ENCODE measurements at places on chromosomes 1 and 21. TPM values are rescaled to one million over a fixed set of nuclear protein-coding genes. Genes with fewer than 3 reads are reported as not detected.
A peak's percentile ranks its signal among the peaks of the same experiment; 100 is the strongest.

DNA sequence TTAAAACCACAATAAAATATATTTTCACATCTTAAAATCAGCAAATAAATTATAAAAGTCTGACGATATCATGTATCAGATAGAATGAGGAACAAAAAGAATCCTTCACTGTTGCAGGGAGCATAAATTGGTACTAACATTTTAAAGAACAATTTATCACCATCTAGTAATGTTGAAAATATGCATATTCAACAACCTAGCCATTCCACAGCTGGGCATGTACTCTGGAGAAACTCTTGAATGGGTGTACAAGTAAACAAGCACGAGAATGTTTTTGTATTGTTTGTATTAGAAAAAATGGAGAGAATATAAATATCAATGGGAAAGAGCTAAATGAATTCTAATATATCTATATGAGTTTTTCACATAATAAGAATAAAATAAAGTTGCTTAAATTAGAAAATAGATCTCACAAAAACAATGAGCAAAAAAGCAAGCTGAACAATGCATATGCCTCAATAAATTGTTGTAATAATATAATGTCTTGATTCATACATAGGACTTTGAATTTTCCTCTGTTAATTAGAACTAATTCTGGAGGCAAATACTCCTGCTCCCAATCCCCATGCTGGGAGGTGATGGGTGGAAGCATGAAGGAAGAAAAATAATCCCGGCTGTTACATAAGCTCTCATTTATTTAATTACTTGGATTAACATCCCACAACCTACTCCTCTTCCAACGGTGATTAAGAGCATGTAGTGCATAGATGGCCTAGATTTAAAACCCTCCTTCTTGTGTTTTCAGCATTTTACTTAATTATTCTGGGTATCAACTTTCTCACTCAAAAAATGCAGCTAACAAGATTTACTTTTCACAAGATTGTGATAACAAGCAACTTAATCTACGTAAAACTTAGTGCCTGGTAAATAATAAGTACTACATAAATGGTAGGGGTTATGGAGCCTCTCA lies 5.5 kb upstream of the FMO2 start:
- DNase-seq: no peak

GRCh38 chr1:36472656-36473055 lies 8.5 kb upstream of the MRPS15 start:
- no peak for DNase-seq

DNA sequence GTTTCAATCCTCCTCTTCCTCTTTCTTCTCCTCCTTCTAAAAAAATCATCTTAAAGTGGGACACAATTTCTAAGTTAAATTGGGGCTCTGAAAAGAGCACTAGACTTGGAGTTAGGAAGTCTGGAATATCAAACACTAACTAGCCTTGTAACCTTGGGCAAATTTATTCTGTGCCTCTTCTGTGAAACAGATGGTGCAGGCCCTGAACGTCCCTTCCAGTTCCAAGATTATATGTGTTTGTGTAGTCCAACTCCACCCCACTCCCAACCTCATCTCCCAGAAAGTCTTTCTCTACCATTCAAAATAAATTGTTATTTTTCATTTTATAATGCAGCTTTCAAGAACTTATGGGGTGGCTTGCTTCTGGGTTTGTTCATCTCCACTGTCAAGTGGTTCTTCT lies 630.0 kb downstream of the LMO4 start:
- DNase-seq: no peak

DNA sequence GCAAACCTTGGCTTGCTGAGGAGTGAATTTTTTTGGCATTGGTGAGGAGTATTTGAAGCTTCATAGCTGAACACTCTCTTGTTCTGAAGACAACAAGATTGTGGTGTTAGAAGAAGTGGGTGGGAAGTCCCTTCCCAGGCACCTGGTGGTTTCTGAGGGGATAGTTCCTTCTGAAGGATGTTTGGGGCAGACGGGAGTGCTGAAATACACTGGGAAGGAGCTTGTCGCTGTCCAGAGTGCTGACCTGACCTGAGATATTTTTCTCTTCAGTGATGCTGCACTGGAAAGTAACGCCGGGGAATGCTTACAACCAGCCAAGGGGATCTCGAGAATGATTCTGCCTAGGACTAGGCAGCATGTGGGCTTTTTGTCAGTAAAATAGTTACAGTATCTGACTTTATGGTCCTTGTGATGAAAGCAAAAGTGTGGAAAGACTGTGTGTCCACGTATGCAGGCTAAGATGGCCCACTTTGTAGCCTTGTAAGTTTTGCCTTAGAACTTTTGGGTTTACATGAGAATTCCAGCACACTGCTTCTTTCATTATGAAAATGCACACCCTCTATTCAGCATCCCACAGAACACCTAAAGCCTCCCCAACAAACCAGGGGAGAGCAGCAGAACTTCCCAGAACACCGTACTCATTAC lies 33.1 kb upstream of the NFASC start:
- DNase-seq: peak; percentile 31

- DNase-seq: no peak
These were observed 634.8 kb downstream of the KCNT2 start for GRCh38 chr1:195973311-195973904.

- DNase-seq: no peak
These were observed 47.2 kb upstream of the RASAL2 start for GRCh38 chr1:178046591-178047270.

GRCh38 chr21:15071009-15071408 lies 6.2 kb upstream of the NRIP1 start:
- no peak for DNase-seq

GRCh38 chr1:112209493-112209892 lies 186.5 kb upstream of the CTTNBP2NL start:
- no peak for DNase-seq

DNA sequence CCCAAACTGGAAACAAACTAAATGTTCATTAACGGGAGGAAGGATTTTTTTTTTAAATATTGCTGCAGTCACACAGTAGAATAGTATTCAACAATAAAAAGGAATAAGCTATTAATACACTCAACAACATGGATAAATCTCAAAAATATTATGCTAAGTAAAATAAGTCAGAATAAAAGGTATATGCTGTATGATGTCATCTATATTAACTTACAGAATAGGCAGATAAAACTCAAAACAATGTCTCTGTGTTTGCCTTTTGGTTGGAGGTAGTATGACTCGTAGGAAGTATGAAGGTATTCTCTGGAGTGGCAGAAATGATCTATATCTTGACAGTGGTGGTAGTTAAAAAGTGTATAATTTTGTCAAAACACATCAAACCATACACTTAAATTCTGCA lies 6.1 kb upstream of the ST6GALNAC5 start:
- DNase-seq: no peak

GRCh38 chr1:204480515-204480914 lies 14.1 kb downstream of the PIK3C2B start:
- no peak for DNase-seq

GRCh38 chr1:87673309-87673708 lies 344.6 kb downstream of the LMO4 start:
- no peak for DNase-seq

- no peak for DNase-seq
These were observed 56.6 kb upstream of the CASZ1 start for GRCh38 chr1:10852998-10853520.

The SPRR2A gene
- polyA plus RNA-seq: not detected

The FCRL2 gene
- 0.09 TPM for polyA plus RNA-seq

DNA sequence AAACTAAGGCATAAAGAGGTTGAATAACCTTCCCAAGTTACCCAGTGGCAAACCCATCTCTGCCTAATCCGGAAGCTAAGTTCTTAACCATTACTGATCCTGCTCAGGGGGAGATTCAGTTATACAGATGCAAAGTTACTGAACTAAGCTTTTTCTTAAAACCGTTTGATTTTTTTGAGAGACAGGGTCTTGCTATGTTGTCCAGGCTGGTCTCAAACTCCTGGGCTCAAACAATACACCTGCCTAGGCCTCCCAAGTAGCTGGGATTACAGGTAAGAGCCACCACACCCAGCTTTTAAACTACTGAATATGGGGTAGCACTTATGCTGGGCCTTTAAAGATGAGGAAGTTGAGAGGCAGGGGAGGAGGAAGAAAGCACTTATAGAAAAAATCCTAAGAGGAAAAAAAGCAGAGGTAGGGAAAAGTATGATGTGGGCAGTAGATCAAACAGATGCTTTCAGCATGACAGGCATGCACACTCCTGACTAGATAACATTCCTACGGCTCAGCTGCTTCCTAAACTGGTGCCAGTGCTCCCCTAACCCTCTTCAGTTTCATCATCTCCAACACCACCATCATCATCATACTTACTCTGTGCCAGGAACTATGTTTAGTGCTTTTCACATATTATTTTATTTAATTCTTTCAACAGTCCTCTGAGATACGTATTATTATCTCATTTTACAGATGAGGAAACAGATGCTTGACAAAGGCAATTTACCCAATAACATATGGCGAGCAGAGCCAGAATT lies 5.8 kb downstream of the PAFAH2 start:
- no peak for DNase-seq

DNA sequence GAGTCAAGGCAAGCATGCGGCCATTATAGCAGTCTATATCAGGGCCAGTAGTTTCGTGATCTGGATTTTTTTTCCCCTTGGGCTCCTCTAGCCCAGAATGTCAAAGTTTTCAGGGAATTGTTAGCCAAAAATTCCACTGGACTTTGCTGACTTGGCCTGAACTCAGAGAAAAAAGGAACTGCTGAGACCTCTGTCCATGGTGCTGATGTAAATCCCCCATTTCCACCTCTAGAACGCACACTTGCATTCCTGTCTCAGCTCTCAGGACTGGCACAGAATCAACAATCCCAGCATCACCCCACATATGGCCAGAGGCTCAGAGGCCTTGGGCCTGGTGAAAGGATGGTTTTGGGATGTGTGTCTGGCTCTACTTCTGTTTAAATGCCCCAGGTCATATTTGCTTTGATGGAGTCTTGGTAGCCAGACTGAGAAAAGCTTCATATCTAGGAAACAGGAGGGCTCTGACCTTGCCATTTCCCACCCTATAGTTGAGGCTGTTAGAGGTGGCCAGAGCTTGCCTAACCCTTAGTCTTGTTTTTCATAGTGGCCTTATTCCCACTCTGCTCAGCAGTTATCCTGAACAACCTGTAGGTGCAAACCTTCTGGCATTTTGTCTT lies 16.9 kb upstream of the EFCAB14 start:
- DNase-seq: peak; percentile 14

The CELA3A gene
- not detected for polyA plus RNA-seq

DNA sequence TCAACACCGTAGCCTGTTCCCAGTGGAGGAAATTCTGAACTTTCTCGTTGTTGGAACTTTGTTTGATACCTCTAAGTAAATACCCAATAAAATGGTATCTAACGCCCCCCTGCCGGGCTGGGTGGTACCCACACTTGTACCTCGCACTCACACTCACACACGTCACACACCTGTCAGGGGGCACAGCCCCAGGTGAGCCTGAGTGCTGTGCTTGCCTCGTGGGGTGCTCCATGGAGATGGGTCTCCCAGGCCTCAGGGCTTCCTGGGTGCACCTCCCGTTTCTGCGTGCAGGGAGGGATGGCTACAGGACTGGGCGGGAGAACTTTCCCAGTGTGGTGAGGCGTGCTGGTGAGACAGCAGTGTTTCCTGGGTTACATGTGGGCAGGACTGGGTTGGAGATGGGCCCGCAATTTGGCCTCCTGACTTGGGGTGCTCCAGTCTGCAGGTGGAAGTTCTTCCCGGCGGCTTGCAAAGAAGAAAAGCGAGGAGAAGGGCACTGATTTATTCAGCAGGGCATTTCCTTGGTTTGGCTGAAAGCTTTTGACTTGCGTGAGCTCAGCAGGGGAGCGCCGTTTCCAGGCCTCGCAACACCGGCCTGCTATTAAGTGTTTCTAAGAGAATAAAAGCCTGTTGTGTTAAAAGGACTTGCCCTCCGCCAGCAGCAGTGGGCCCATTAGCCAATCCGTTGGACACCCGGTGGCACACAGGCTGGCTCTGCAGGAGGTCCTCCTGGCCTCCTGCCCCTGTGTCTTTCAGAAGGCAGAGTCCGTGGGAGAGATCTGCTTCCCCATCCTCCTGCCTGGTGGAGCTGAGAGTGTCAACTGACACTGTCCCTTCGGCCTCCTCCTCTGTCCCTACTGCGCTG lies 79.7 kb downstream of the KIF26B start:
- no peak for DNase-seq

GRCh38 chr1:55716151-55716550 lies 501.0 kb upstream of the USP24 start:
- DNase-seq: no peak

DNA sequence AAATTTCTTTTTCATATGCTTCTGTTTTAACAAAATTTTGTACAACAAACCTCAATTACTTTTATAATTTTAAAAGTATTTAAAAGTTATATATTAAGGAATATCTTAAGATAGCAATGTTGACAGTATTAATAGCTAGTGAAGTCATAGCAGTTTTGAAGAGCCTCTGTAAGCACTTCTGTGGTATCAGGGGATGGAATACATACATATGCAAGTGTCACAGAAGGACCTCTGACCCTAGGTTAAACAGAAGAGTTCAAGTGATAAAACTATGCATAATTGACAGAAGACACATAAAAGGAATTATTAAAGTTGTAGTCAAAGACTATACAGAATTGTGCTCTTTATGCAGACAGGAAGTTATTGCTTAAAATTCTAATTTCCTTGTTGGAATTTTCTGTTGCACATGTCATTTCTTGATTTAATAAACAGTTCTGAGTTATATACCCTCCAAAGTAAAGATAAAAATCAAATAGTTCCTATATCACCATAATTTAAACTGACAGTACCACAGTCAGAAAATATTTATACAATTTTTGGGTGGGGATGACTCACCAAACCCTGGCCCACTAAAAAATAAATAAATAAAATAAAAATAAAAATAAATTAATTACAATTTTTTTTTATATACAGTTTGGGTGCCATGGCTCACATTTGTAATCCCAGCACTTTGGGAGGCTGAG lies 27.1 kb downstream of the IPP start:
- no peak for DNase-seq

DNA sequence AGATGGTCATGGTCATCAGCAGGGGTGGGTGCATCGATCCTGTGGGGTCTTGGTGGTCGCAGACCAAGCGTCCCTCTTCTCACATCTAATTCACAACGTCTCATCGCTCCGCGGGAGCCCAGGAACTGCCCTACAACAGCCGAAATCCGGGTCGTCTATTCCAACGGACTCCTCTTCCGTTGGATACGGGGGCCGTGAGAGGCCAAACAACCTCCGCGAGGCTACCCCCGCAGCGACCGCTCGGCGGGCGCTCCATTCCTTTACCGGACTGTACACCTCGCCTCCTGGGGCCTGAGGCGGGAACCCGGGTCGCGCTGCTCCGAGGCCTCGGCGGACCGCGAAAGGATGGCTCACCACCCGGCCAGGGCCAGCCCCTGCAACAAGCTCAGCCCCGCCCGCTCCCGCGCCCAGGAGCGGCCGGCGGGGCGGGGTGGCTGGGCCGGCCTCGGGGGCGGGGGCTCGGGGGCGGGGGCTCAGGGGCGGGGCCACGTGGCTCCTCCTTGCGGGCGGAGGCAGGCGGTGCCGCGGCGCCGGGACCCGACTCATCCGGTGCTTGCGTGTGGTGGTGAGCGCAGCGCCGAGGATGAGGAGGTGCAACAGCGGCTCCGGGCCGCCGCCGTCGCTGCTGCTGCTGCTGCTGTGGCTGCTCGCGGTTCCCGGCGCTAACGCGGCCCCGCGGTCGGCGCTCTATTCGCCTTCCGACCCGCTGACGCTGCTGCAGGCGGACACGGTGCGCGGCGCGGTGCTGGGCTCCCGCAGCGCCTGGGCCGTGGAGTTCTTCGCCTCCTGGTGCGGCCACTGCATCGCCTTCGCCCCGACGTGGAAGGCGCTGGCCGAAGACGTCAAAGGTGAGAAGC lies at the start of gene QSOX1:
Gene QSOX1 (plus strand): TSS at position 545 of the 857 bp plus-strand sequence. CDS start 39 bp downstream, at position 584.
- peak; percentile 85 for DNase-seq

The TMOD4 gene
- not detected for polyA plus RNA-seq

The CYP4X1 gene
- not detected for polyA plus RNA-seq

The LENEP gene
- polyA plus RNA-seq: not detected

Data from naive thymus-derived CD4-positive, alpha-beta T cell (primary cell).